ENCODE measurements at places on chromosomes 2 and 18. TPM values are rescaled to one million over a fixed set of nuclear protein-coding genes. Genes with fewer than 3 reads are reported as not detected.
A peak's percentile ranks its signal among the peaks of the same experiment; 100 is the strongest.

DNA sequence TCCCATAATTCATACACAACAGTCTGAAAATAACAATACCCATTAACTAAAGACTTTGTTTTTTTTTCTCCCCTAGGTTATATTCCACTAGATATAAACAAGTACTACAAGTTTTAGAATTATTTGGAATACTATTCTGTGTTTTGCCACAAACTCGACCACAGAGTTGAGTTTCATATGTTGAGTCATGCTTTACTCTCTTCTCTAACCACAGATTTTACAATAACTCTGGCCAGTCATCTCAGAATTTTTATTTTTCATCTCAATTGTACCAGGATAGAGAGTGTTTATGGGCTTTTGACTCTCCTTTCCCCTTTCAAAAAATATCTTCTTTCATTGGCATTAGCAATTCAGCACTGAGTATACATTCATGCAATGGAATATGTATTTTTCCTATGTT lies 348.7 kb upstream of the GALNT5 start:
- no peak for ATAC-seq

The ATP9B gene
- total RNA-seq = 40.0 TPM

The FBXO48 gene
- 1.4 TPM for total RNA-seq

DNA sequence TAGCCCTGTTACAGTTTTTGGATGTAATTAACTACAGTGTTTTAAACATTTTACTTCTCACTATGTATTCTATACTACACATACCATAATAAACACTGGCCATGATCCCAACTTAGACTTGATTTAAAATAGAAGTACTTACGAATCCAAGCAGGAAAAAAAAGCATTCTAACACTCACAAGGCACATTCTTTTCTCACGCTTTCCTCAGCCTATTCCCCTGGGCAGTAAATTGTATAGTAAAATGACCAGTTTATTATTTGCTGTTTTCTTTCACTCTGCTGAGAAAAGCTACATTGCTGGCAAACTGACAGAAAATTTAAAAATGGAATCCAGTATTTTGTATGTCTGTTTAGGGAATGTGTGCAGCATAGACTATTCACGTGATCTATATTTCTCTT lies 2.8 kb upstream of the TANC1 start:
- ATAC-seq = no peak

GRCh38 chr2:239852272-239852671 lies 172.9 kb downstream of the NDUFA10 start:
- ATAC-seq = no peak

- ATAC-seq = no peak
These were observed 250 bp upstream of the SPEG start for GRCh38 chr2:219434468-219434717.

The FKBP1B gene
- 39.2 TPM for total RNA-seq

The TACR1 gene
- total RNA-seq = 2.1 TPM

GRCh38 chr2:154655499-154655898 lies 43.0 kb upstream of the KCNJ3 start:
- no peak for ATAC-seq

DNA sequence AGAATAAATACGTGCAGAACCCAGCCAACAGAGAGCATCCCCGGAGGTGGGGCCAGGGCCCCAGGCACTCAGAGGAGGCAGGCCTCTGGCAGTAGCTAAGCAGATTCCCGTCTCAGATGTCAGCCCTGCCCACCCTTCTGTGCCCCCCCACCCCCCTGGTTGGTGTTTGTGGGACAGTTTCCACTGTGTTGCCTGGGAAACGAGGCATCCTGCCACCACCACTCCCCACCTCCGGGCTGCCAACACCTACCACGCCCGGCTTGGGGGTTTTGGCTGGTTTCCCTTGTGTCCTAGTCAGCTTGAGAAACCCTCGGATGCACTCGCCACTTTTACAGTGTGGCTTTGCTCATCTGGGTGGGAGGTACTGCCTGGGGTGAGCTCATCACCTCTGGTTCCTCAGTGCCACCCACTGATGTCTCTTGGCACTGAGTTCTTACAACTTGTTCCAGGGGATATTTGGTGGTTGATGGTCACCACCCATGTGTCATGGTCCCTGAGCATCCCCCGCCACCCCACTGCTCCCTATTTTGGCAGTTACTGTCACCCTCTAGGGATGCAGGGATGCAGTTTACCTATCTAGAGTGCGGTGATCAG lies 72.4 kb upstream of the YWHAQ start:
- ATAC-seq = peak; percentile 55

The ZNF396 gene
- 5.1 TPM for total RNA-seq

DNA sequence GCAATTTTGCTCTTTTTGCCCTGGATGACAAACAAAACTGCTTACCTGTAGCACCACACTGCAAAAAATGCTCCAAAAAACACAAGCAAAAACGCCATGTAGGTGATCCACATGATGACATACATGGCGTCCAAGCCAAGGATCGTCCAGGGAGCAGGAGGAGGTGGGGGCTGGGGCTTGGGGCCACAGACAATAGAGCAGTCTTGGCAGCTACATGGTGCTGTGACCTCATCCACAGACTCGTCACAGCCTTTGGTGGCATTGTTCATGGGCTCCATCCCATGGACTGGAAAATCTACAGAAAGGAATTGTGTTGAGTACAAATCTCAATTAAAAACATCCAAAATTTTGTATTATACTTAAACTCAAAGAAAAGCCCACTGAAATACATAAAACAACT lies 26.1 kb downstream of the NPC1 start:
- ATAC-seq = no peak
